Right atrium auricular region (tissue), 2 donors: ENCODE measurements at places on chromosomes 2 and 18. TPM values are rescaled to one million over a fixed set of nuclear protein-coding genes. Genes with fewer than 3 reads are reported as not detected.

The ARHGAP28 gene
- total RNA-seq = 3.0 TPM

The SERPINB11 gene
- total RNA-seq = not detected

The NDUFS1 gene
- 388 TPM for total RNA-seq

The SLC23A3 gene
- total RNA-seq = 0.55 TPM

The KIF5C gene
- total RNA-seq = 2.2 TPM

The RNF152 gene
- 11.3 TPM for total RNA-seq

The REG1B gene
- total RNA-seq = not detected

The RAX gene
- total RNA-seq = not detected

The CLEC4F gene
- total RNA-seq = not detected

The TRABD2A gene
- total RNA-seq = 1.7 TPM

The SPOPL gene
- total RNA-seq = 14.4 TPM

The CD8B2 gene
- total RNA-seq = not detected

The CIDEA gene
- 3.9 TPM for total RNA-seq

The AGBL5 gene
- 9.3 TPM for total RNA-seq

The GRB14 gene
- total RNA-seq = 15.5 TPM

The ABCG8 gene
- total RNA-seq = not detected

The RELCH gene
- total RNA-seq = 16.7 TPM

The SKA1 gene
- 0.78 TPM for total RNA-seq

The SERPINB8 gene
- 8.4 TPM for total RNA-seq

The KRTCAP3 gene
- total RNA-seq = not detected

The CHRND gene
- total RNA-seq = not detected

The TMEM127 gene
- total RNA-seq = 88.9 TPM

The GPR17 gene
- not detected for total RNA-seq

The ANKRD62 gene
- not detected for total RNA-seq

The SULT1C4 gene
- 9.8 TPM for total RNA-seq

The CNTNAP5 gene
- total RNA-seq = not detected

The MAL gene
- total RNA-seq = 7.4 TPM

The VIT gene
- total RNA-seq = 12.3 TPM

The ALKAL2 gene
- 1.1 TPM for total RNA-seq

The TEX44 gene
- not detected for total RNA-seq

The TMEM37 gene
- 5.4 TPM for total RNA-seq

The CFAP53 gene
- total RNA-seq = 0.30 TPM
